Posterior vena cava (tissue), 2 donors: ENCODE measurements at places on chromosomes 12 and 14. TPM values are rescaled to one million over a fixed set of nuclear protein-coding genes. Genes with fewer than 3 reads are reported as not detected.

Gene PYGL
- 45.5 TPM for total RNA-seq

Gene KRT3
- not detected for total RNA-seq

DNA sequence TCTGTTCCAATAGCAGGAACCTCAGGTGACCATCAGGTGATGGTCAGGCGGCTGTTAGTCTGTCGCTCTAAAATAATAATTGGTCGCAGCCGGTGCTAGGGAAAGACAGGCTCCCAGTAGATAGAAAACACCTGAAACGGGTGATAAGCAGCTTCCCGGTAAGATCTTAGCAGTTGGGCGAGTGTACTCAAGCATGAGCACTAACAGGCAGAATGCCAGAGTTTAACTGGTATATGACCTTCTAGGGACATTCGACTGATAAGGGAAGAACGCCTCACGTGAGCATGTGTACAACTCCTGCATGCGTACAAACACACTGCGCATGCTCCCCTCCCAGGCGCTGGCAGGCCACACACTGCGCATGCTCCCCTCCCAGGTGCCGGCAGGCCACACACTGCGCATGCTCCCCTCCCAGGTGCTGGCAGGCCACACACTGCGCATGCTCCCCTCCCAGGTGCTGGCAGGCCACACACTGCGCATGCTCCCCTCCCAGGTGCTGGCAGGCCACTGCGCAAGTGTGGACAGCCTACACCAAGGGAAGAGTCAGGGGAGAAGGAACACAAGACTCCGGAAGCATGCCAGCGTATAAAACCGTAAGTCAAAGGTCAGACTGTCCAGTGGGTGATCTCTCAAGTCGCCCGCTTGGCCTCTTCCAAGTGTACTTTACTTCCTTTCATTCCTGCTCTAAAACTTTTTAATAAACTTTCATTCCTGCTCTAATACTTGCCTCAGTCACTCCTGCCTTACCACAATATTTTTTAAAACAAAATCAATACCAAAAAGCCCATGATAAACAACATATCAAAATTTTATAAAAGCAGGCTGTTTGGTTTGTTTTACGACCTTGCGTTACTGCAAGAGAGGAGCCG is 24.5 kb downstream of the GPRC5D start:
- DNase-seq, result peak; percentile 85

DNA sequence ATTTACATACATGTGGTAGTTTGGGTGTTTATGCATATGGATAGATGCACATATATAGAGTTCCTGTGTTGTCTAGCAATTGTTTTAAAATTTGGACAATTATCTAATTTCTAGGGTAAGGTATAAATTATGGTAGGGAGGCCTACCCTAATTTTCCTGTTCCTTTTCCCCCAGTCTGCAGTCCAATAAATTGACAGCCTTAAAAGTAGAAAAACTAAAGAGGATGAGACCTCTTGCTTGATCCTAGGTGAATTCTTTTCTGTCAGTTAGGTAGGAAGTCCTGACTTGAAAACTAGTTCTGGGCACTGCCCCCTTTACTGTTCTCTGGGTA is 2.1 kb upstream of the CDKN1B start:
- DNase-seq, result no peak

Gene CIROP
- not detected for total RNA-seq

DNA sequence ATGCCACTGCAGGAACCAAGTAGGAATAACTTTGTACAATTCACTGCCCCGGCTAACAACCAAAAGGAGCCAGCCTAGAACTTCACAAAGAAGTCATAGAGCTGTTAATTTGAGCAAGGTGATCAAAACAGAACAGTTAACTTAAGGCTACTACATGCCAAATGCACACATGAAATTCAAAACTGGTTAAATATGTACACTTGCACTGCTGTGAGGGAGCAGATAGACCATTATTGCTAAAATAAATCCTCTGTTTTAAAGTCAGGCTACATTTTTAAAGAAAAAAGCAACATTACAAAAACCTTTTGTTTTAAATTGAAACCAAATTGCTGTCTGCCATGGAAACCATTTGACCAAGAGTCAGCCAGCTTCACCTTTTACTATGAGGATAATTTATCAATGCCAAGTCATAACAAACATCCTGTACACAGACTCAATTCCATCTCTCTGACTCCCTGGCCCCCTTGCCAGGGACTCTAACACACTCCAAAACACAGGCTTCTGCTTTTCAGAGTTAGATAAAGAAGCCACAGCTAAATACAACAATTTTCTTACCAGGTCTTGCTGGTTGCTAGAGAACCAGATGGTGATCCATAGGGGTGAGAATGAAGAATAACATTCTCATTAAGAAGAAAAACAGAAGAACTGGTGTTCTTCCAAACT is 84.0 kb downstream of the LRP6 start:
- no peak for DNase-seq

GRCh38 chr12:47190905-47191304 is 111.1 kb upstream of the AMIGO2 start:
- no peak for DNase-seq

DNA sequence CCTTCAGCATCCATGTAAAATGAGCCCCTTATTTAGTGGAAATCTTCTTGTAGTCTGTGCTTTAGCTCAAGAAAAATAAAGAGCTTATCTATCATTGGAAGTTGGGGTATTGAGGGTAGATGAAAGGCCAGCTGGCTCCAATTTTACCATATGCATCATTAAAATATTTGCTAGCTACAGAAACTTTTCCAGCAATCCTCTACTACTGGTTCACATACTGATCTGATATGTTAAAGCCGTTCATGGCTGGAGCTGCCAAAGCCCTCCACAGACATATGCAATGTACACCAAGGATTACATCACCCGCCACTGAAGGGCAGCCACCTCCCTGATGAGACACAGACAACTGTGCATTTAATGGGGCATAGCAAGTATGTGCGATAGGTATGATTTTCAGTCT is 1205.3 kb downstream of the GALC start:
- no peak for DNase-seq

DNA sequence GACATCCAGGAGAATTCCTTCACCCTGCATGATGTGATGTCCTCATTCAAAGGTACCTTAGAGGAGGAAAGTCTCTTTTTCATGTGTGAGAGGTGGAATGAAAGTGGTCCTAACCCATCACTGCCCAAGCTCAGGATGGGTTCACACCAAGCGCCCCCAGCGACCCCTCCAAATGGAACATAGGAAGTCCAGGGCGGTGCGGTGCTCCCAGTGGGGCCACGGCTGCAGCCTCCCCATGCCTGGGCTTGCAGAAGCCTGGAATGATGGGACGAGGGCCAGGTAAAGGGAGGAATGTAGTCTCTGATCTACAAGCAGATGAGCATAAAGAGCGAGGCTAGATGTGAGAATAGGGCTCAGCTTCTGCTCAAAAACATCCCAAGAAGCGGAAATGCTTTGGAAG is 196.3 kb downstream of the TTC7B start:
- no peak for DNase-seq

- DNase-seq, result no peak
These were observed 24.4 kb downstream of the PITPNM2 start for GRCh38 chr12:123126294-123127181.

Gene CMKLR1
- 53.4 TPM for total RNA-seq

DNA sequence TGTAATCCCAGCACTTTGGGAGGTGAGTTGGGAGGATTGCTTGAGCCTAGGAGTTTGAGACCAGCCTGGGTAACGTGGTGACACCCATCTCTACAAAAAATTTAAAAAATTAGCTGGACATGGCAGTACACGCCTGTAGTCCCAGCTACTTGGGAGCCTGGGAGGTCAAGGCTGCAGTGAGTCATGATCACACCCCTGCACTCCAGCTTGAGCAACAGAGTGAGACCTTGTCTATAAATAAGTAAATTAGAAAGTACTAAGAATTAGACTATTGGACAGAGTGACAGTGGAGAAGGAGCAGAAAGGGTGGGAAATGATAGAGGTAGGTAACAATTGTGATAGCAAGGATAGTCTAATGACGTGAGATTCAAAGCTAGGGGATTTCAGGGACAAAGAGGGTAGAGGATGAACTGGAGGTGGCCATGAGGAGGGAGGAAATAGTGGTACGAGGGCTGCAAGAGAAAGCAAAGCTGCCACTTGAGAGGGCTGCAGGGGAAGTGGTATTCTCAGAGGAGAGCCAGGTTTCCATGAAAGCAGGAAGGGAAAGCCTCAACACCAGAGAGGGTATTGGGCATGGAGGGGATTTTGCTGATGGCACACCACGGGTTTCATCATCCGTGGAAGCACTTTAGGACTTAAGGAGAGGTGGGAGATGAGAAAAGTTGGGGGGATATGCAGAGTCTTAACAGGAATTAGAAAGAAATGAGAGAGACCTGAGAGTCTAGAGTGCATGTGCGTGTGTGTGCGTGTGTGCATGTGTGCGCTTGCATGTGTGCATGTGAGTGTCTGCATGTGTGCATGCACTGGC is 85.6 kb downstream of the SYNE2 start:
- no peak for DNase-seq

DNA sequence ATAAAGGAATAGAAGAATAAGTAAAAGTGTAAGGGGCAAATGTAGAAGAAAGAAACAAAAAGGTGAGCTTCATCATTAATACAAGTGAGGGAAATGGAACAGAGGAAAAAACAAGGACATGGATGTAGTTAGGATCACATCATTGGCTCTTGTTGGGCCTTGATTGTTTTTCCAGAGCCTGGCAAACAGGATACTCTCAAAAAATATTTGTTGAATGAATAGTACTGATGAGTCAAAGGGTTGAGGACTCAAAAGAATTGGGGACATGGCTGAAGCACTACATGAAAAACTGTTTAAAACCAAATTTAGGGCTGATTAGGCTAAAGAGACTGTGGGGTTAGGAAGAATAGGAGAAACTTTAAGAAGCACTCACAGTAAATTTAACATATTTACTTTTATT is 11.4 kb upstream of the SRP54 start:
- no peak for DNase-seq

Gene TSHR
- total RNA-seq, result 0.29 TPM

GRCh38 chr12:71642264-71642663 is 21.4 kb downstream of the ZFC3H1 start:
- DNase-seq, result no peak

- no peak for DNase-seq
These were observed 115.8 kb downstream of the SLC25A47 start for GRCh38 chr14:100438678-100439592.

GRCh38 chr14:70052990-70053389 is 135.8 kb downstream of the SLC8A3 start:
- no peak for DNase-seq

- DNase-seq, result no peak
These were observed 76.4 kb upstream of the FAR2 start for GRCh38 chr12:29072631-29073030.

- DNase-seq, result no peak
These were observed 77.8 kb upstream of the BDKRB2 start for GRCh38 chr14:96126783-96127271.

DNA sequence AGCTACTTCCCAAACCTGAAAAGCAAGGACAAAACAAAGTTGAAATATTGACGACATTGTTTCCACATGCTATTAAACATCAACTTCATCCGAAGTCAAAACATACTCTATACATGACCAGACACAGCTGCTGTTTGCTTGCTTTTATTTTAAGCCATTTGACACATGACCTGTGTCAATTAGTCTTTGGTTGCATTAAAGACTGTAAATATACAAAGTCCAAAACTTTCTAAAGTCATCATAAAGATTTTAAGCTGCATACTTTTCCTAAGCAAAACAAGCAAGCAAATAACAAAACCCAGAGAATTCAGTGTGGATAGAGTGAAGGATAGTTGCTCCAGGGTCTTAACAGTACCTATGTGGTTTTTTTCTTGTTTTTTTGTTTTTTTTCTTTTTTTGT is 21.8 kb downstream of the HAL start:
- DNase-seq, result no peak

DNA sequence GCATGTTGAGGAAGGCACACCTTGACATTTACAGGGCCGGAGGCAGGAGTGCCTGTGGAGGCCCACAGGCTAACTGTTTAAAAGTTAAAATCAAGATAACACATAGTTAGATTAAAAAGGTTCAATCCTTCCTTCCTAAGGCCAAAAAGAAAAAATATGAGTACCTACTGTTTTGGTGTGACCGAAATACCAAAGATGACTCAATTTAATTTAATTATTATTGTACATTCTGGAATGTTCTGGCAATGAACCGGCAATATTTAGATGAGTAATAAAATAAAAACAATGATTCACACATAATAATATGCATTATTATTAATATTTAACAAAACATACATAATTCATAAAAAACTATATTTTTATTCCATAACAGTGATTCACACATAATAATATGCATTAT is 136.8 kb upstream of the NTF3 start:
- DNase-seq, result no peak

GRCh38 chr12:2633825-2634200 is 161.0 kb upstream of the FKBP4 start:
- DNase-seq, result peak; percentile 29

Gene PGF
- total RNA-seq, result 11.2 TPM

Gene PRB2
- total RNA-seq, result not detected

DNA sequence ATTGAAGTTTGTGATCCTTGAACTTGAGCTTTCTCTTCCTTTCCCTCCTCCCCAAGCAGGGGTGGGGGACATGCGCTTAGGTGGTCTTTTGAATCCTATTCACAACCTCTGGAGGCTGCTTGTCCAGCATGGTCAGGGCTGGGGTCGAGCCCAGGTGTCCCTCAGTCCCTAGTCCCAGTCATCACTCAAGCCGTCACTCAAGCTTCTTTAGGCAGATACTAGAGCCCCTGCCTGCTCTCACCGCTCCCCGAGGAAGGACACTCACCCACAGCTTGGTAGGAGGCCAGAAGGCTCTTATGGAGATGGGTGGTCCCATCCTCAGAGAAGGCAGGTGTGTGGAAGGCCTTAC is 532 bp upstream of the C1RL start:
- DNase-seq, result no peak

GRCh38 chr12:52551216-52551865 is 1.6 kb downstream of the KRT71 start:
- no peak for DNase-seq

GRCh38 chr12:69996241-69996640 is 171.2 kb downstream of the MYRFL start:
- no peak for DNase-seq

Gene KCNH5
- total RNA-seq, result not detected

DNA sequence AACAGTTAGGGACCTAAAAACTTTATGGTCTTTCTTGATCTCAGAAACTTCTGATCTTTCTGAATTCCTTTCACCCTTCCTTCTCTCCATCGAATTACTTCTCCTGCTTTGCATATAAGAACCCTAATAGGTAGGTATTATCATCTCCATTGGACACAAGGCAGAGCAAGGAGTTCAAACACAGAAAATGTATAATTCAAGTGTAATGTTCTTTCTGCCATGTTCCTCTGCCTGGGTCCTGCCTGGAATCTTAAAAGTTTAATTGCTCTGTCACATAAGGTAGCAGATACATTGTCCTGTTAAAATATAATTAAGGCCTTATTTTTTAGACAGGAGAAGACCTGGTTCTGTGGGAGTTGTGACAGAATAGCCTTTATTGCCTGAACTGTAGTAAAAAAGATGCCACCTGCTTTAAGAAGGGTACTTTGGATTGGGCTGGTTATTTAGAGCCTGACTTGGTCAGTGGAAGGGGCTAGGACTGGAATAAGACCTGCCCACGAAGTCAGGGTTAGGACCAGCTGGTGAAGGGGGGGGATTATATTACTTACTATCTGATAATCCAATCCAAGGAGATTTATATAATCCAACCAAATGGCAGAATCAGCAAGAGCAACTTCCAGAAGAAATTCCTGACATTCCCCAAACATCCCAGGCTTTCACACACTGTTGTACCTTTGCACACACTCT is 10.4 kb downstream of the G2E3 start:
- DNase-seq, result no peak

GRCh38 chr12:130155416-130156073 is 6.7 kb upstream of the FZD10 start:
- DNase-seq, result no peak
